Stimulated activated CD4-positive, alpha-beta T cell treated with anti-CD3 and anti-CD28 coated beads, Interleukin-1b, Interleukin-23, amount 100 ng/mL, for 24 hours (primary cell): ENCODE measurements at places on chromosomes 5 and 9.

DNA sequence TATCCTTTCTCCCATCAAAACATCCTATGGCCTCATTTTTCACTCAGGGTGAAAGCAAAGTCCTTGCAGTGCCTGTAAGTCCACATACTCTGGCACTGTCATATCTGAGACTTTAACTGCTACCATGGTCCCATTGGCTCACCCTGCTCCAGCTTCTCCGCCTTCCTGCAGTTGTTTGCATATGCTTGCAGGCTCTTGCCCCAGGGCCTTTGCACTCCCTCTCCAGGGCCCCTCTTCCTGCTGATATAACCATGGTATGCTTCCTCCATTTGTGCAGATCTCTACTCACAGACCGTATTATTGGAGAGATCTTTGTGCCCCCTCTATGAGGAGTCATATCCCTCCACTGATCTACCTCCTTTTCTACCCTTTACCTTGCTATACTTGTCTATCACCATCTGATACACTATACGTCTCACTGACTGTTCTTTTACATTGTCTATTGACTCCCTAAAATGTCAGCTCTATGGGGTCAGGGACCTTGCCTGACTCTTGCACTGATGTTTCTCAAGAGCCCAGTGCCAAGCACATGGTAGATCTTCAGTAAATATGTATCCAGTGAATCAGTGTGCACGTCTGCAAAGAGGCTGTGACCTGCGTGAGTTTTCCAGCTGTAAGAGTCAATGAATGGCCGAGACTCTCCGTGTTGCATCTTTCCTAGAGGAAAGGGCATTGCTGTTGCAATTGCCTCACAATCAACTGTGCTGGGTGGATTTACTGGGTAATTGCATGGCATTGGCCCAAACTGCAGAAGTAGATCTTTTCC, 81.7 kb upstream of the CPEB4 start:
- DNase-seq, result no peak

GRCh38 chr5:178383301-178383918, 150.8 kb upstream of the PHYKPL start:
- DNase-seq, result no peak

DNA sequence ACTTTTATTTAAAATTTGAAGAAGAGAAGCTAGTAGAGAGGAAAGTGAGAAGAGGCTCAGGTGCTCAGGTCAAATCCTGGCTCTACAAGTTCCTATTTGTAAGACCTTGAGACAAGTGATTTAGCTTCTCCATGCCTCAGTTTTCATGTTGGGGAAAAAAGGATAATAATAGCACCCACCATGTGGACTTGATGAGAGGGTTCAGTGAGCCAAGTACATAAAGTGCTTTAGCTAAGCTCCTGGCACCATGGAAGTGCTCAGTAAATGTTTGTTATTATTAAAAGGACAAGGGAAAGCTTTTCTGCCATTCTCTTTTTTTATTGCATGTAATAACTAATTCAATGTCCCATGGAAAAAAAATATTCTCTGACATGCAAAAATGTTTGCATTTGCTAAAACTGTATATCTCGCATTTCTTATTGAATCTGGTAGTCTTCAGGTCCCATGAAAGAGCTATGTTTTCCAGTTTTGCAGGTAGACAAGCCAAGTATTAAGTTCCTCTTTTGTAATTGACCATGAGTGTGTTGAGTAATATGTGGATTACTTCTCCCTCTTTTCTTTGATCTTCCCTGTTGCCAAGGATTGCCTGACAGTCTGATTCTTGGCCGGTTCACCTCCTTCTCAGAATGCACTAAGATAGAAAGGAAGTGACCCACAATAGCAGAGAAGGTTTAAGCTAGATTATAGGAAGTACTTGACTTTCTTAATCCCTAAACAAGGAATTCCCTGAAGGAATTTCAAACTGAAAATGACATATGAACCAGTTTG, 45.6 kb upstream of the TRIM32 start:
- DNase-seq, result no peak

GRCh38 chr5:178389796-178390195, 157.2 kb upstream of the PHYKPL start:
- no peak for DNase-seq

DNA sequence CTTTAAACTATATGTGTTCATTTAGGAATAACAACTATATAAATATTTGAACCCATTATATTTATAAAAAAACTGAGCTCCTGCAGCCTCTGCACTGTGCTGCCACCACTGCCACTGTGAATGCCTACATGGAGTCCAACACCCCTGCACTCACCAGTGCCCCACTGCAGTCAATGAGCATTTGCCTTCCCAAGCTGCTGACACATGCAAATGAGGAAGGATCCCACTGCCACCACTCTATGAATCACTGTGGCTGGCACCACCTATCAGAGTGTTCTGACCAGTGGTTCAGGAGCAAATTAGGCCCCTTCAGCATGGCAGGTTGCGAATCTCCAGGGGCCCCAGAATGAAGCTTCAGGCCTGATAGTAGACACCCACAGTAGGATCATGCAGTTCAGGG, 9.1 kb downstream of the IFNA5 start:
- DNase-seq, result no peak

DNA sequence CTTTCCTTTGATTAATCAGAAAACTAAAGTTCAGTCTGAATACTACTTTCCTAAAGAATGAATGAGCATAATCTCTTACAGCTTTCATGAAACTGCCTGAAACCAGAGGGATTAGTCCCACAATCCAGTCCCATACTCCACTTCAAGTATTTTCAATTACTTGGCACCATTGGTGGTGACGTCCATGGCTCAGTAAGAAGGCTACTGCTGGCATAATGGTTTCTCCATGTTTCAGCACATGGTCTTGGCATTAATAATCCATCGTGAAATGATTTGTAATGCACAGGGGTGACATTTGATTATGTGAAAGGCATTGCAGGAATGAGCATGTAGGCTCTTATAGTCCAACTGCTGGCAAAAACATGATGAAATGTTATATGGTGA, 23.4 kb downstream of the LIX1 start:
- DNase-seq, result no peak

DNA sequence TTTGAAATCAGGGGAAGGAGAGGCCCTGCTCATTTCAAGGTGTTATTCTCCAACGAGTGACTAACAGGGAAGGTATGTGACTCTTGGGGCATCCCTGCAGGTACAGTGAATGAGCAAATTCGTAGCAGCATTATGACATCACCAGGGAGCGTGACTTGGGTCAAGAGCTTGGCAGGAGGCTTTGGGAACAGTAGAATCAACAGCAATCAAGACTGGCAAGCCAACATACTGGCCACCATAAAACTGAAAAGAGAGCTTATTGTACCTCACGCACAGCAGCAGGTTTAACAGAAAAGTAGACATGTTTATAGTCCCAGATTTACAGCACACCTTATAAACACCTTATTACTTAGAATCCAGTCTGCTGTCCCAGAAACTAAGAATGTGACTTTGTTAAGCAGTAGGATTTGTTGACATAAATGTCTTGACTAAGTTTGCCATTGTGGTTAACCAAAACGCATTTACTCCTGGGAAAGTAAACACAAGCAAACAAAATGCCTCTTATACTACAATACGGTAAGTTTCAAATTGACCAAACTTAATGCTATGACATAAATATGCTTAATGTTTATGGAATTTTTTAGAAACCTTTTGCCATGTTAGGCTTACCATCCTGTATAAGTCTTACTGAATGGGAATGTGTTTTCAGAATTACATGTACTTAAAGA, 297.8 kb downstream of the NPR3 start:
- no peak for DNase-seq

DNA sequence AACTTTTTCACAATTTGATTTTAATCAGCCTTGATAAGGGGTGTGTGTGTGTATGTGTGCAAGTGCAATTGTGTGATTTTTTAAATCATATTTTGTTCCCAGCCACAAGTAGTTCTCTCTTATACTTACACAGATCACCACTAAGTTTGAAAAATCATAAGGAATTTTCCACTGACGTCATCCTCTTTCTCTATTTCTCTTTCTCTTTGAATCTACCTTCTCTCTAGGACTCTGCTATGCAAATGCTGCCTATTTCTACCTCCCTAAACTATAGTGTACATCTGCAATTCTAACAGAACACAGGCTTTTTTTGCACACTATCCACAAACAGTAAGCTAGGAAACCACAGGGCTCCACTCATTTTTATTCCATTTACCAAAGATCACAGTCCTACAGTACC, 254.6 kb upstream of the CYLC2 start:
- DNase-seq, result no peak

DNA sequence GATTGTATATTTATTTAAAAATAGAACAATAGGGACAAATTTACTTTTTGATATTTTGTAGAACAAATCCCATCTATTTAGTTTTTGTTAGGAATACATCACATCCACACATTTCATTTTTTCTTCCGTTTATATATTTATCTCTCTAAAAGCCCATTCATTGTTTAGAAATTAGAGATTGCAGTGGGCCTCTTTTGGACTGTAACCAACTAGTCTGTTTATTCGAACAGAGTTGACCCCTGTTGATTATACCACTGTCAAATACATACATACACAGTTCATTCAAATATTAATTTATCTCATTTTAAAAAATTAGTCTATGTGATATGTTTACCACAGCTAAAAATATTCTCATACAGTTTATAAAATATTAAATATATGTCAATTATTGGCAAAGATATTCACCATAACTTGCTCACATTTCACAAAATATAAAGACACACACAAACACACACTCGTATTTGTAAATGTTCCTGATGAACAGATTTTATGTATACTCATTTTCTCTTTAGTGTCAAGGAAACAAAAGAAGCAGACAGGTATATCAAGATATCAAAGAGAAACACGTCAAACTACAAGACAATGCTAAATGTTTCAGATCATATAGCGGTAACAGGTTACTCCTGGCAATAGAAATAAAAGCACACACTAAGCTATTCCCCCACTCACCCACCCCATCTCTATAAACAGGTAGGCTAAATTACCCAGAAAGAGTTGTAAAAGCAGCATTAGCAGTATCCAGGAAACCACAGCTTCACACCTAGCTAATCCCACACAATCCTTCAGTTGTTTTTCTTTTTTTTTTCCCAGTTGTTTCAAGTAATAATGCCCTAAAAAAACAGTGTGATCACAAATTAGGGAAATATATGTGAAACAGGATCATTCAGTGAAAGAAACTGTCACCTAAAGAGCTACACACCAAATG, 283.9 kb downstream of the ADAMTS6 start:
- DNase-seq, result no peak

DNA sequence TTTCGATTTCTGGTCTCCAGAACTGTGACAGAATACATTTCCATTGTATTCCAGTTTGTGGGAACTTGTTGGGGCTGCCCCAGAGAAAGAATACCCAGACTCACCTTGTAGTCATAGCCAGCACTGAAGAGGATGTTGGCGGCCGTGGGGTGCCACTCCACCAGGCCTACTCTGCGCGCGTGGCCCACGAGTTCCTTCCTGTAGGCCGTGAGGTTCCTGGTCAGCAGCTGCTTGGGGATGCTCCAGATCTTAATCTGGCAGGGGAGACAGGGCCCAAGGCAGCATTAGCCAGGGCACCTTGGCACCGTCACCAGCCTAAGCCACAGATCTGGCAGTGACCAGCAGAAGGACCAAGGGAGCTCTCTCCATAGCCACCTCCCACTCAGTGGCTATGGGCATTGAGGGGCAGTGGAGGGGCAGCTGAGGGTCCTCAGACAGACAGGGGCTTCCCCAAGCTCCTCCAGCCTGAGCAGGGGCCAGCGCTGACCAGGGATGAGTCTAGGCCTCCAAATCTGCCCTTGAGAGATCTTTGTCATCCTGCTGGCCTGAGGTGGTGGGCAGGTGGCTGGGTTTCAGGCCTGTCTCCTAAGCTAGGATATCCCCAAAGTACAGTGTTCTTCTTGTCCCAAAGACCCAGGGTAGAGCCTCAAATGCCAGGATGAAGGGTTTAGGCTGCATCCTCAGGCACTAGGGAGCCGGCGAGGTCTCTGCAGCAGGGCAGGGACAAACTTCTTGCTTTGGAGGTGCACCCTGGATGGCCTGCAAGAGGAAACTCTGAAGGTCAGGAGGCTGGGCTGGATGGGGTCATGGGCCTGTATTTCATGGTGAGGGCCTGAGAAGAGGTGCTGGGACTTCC, 15.9 kb upstream of the TRIM14 start:
- DNase-seq, result no peak

DNA sequence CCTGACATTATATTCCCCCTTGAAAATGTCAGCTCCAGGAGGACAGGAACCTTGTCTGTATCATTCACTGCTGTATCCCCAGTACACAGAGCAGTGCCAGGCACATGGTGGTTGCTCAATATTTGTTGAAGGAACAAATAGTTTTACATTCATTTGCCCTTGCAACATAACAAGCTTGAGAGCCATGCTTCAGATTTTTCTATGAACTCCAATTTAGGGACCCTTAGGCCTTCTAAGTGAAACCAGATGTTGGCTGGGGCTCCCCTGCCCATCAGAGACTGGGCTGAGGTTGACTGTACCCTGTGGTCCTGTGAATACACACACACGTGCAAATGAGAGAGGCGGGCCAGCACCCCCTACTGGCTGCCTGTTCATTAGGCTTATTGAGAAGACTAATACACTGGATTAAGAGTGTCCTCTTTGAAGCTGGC, 214.9 kb upstream of the WWC1 start:
- no peak for DNase-seq

- DNase-seq, result no peak
Observed at GRCh38 chr9:71393005-71393404, 271.6 kb upstream of the TRPM3 start.

- no peak for DNase-seq
Observed at GRCh38 chr5:170154744-170155143, 49.0 kb downstream of the FOXI1 start.

DNA sequence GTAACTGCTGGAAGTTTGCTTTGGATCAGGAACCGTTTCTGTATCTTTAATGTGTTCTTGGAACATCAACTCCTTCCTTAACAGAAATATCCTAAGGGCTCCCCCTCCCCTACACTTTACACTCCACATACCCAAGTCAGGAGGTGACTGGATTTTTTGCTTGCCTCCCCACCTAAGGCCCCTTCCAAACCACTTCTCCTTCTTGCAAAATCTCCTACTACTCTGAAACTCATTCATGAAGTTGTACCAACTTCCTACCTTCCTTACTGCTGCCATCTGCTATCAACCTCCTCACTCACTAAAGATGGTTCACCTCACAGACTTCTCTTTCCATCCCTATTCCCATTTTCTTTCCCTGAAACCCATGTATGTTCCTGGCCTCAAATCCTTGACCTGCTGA, 16.1 kb downstream of the TXN start:
- DNase-seq, result no peak
